Natural killer cell treated with Interleukin-12 subunit alpha and Interleukin-12 subunit beta and Interleukin-15 and Interleukin-18, amount 100 ng/mL, for 72 hours (primary cell): ENCODE measurements at places on chromosomes 6 and 20. TPM values are rescaled to one million over a fixed set of nuclear protein-coding genes. Genes with fewer than 3 reads are reported as not detected.

Gene EEF1A2
- 6.1 TPM for total RNA-seq

Gene TUBB2B
- not detected for total RNA-seq

Gene FAM83C
- not detected for total RNA-seq

Gene GTSF1L
- total RNA-seq = not detected

Gene LAMA4
- total RNA-seq = not detected

Gene RNF144B
- 2.0 TPM for total RNA-seq

DNA sequence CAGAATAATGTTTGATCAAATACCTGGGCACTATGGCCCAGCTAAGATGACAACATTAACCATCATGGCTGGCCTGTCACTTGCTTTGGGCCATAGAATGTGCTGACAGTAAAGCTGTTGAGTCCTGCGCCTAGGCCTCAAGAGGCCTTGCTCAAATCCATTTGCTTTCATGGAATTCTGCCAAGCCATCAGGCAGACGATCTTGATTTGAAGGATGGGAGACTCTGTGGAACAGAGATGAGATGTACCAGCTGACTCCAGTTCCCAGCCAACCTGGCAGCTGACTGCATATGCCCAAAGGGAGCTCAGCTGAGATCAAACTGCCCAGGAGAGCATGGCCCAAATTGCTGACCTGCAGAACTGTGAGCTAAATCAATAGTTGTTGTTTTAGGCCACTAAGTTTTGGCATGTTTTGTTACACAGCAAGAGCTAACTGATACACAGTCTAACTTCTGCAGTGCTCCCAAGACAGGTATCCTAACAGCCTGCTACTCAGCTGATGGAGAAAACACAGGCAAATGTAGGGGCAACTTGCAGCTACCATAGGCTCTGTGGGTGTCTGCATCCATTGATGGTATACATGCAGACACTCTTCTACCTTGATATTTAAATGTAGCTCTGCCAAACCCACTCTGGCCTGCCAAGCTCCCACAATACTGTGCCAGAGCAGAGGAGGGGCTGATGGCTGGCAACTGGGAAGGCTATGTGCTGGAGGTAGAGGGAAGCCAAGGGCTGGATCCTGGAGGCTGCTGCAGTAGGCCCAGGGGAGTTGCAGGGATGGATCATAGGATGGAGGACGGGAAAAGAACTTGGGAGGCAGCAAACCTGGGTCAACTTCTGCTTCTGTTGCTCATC, 55.2 kb upstream of the RNF24 start:
- H3K36me3 ChIP-seq = no peaks in the 10 kb centered on the region
- peaks cover 10% of the 10 kb centered on the region for H3K4me1 ChIP-seq
- no peak overlapping the region for H3K27ac ChIP-seq
- DNase-seq = no peak

DNA sequence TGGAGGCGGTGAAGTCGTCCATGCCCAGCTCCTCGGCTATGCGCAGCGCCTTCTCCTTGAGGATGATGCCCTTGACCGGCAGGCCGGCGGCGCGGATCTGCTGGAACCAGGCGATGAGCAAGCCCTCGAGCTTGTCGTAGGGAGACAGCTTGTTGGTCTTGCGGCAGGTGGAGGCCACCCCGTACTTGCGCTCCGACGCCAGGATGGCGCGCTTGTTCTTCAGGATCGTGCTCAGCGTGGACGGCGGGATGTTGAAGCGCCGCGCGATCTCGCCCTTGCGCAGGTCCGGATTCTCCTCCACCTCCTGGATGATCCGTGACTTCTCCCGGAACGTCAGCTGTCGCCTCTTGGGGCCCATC, 435 bp downstream of the CENPB start:
- DNase-seq = no peak
- H3K4me1 ChIP-seq = peaks cover 39% of the 10 kb centered on the region
- H3K27me3 ChIP-seq = no peaks in the 10 kb centered on the region
- H3K36me3 ChIP-seq = no peaks in the 10 kb centered on the region

- H3K4me1 ChIP-seq = no peaks in the 10 kb centered on the region
- no peak overlapping the region for H3K27ac ChIP-seq
- DNase-seq = no peak
- no peaks in the 10 kb centered on the region for H3K36me3 ChIP-seq
- no peak overlapping the region for H3K4me3 ChIP-seq
Observed at GRCh38 chr20:14062786-14063185, 67.5 kb downstream of the MACROD2 start.

DNA sequence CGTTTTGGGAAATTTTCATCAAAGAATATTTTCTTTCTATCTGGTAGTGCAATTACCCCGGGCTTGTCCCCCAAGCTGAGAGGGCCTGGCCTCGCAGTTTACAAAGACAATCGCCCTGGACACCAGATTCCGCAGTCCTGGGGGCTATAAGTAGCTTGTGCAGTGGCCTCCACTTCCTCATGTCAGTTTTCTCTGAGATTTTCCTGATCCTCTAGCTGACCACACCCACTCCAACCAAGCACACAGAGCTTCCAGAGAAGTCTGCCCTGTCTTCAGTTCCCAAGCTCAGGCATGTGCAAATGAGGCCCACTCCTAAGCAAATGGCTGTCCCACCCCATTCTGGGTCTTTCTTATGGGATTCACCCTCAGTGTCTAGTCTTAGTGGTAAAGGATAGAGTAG, 245.3 kb downstream of the MAFB start:
- no peaks in the 10 kb centered on the region for H3K4me1 ChIP-seq
- no peak overlapping the region for H3K27ac ChIP-seq
- H3K36me3 ChIP-seq = no peaks in the 10 kb centered on the region
- H3K4me3 ChIP-seq = no peak overlapping the region
- DNase-seq = no peak
- peaks cover 8% of the 10 kb centered on the region for H3K27me3 ChIP-seq

GRCh38 chr6:110201151-110201884, 21.1 kb downstream of the CDC40 start:
- H3K27ac ChIP-seq = no peak overlapping the region
- no peaks in the 10 kb centered on the region for H3K27me3 ChIP-seq
- no peak overlapping the region for H3K4me3 ChIP-seq
- H3K4me1 ChIP-seq = peaks cover 9% of the 10 kb centered on the region
- H3K36me3 ChIP-seq = no peaks in the 10 kb centered on the region
- DNase-seq = no peak

GRCh38 chr6:133610227-133610840, 278.6 kb upstream of the TCF21 start:
- no peak overlapping the region for H3K27ac ChIP-seq
- no peak overlapping the region for H3K4me3 ChIP-seq
- H3K36me3 ChIP-seq = no peaks in the 10 kb centered on the region
- DNase-seq = no peak
- H3K4me1 ChIP-seq = no peaks in the 10 kb centered on the region
- no peaks in the 10 kb centered on the region for H3K27me3 ChIP-seq

DNA sequence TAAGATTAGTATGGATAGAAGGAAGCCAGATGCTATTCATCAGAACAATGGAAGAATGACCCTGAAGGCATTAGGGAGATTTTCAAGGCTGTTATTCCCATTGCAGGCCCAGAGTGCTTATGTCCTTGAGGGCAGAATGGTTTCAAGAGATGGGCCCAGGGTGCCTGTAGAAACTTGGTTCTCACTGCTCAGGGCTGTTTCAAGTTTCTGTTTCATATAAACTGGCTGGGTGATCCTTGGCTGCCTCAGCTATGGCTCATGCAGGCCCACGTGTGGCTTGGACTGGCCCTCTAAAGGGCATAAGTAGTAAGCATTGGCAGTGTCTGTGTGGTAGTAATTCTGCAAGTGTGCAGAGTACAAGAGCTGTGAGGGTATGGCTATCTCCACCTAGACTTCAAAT, 540.9 kb upstream of the MAN1A1 start:
- no peaks in the 10 kb centered on the region for H3K27me3 ChIP-seq
- H3K4me1 ChIP-seq = no peaks in the 10 kb centered on the region
- no peak overlapping the region for H3K4me3 ChIP-seq
- no peaks in the 10 kb centered on the region for H3K36me3 ChIP-seq
- H3K27ac ChIP-seq = no peak overlapping the region

- peaks cover 26% of the 10 kb centered on the region for H3K27me3 ChIP-seq
- H3K4me1 ChIP-seq = peaks cover 6% of the 10 kb centered on the region
- H3K4me3 ChIP-seq = no peak overlapping the region
- DNase-seq = no peak
Observed at GRCh38 chr20:61220131-61220530, 31.9 kb upstream of the CDH4 start.

GRCh38 chr6:156917213-156917612, 140.0 kb downstream of the ARID1B start:
- no peaks in the 10 kb centered on the region for H3K27me3 ChIP-seq
- H3K36me3 ChIP-seq = no peaks in the 10 kb centered on the region
- no peak for DNase-seq

- H3K36me3 ChIP-seq = no peaks in the 10 kb centered on the region
- no peak overlapping the region for H3K27ac ChIP-seq
- H3K4me1 ChIP-seq = no peaks in the 10 kb centered on the region
- H3K27me3 ChIP-seq = no peaks in the 10 kb centered on the region
- H3K4me3 ChIP-seq = no peak overlapping the region
Observed at GRCh38 chr6:147549531-147549930, 41.0 kb downstream of the SAMD5 start.

GRCh38 chr6:36804563-36804962, 34.7 kb downstream of the CPNE5 start:
- no peak overlapping the region for H3K4me3 ChIP-seq
- H3K27ac ChIP-seq = no peak overlapping the region
- peaks cover 12% of the 10 kb centered on the region for H3K27me3 ChIP-seq
- H3K36me3 ChIP-seq = no peaks in the 10 kb centered on the region
- no peak for DNase-seq

- H3K4me3 ChIP-seq = no peak overlapping the region
Observed at GRCh38 chr6:1076531-1077459, 235.1 kb upstream of the FOXQ1 start.

- no peaks in the 10 kb centered on the region for H3K36me3 ChIP-seq
- H3K27ac ChIP-seq = no peak overlapping the region
- peaks cover 7% of the 10 kb centered on the region for H3K27me3 ChIP-seq
- no peak for DNase-seq
- no peaks in the 10 kb centered on the region for H3K4me1 ChIP-seq
Observed at GRCh38 chr6:3970097-3970496, 108.8 kb downstream of the FAM217A start.

GRCh38 chr20:47493963-47494293, 7.8 kb upstream of the NCOA3 start:
- H3K27ac ChIP-seq = no peak overlapping the region
- H3K4me3 ChIP-seq = peak overlapping the region; percentile 77
- H3K27me3 ChIP-seq = no peaks in the 10 kb centered on the region

GRCh38 chr20:57590485-57591288, 29.5 kb downstream of the ZBP1 start:
- H3K27me3 ChIP-seq = peaks cover 7% of the 10 kb centered on the region
- no peak for DNase-seq
- H3K4me1 ChIP-seq = peaks cover 6% of the 10 kb centered on the region
- no peaks in the 10 kb centered on the region for H3K36me3 ChIP-seq
- no peak overlapping the region for H3K4me3 ChIP-seq
- no peak overlapping the region for H3K27ac ChIP-seq

DNA sequence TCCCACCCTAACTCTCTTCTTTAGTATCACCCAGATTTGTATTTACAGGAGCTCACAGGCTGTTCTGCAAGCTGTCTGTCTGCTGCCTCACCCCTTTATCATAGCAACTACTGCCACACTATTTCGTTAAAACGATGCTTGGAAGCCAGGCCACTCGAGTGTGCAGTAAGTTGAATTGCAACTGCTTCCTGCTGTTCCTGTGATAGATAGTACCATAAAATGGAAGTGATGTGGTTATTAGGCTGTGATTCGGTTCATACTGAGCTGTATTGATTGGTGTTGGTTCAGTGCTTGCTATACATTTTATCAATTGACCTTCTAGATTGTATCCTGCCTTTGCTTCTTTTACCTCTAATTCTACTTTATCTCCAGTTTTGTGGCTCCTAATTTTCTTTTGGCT, 325.4 kb downstream of the RNF144B start:
- H3K4me3 ChIP-seq = no peak overlapping the region
- no peaks in the 10 kb centered on the region for H3K36me3 ChIP-seq
- DNase-seq = no peak
- no peaks in the 10 kb centered on the region for H3K27me3 ChIP-seq
- H3K4me1 ChIP-seq = no peaks in the 10 kb centered on the region
- H3K27ac ChIP-seq = no peak overlapping the region

- H3K36me3 ChIP-seq = no peaks in the 10 kb centered on the region
- H3K27ac ChIP-seq = peak overlapping the region; percentile 91
- no peaks in the 10 kb centered on the region for H3K27me3 ChIP-seq
Observed at GRCh38 chr6:139278190-139278589, 13.6 kb downstream of the TXLNB start.

DNA sequence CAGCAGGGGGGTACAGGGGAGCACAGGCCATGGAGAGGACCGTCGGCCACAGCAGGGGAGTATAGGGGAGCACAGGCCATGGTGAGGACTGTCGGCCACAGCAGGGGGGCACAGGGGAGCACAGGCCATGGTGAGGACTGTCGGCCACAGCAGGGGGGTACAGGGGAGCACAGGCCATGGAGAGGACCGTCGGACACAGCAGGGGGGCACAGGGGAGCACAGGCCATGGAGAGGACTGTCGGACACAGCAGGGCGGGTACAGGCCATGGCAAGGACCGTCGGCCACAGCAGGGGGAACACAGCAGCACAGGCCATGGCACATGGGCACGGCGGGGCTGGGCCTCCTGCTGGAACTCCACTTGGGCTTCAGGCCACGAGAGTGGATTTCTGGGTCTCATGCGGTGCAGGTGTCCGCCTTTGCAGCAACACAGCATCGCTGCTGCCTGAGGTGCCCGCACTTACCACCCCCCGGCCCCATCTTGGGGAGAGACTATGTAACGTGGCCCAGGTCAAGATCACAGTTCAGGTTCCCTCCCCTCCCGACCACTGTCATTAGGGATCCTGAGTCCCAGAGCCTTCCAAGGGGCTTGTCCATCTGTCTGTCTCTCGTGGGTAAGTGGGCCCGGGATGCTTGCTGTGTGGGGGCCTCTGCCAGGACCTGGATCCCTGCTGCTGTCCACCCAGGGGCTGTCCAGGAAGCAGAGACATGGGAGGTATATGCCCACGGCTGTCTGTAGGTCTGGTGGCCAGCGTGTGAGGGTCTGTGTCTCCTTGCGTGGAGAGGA, 2.5 kb downstream of the NPBWR2 start:
- peaks cover 23% of the 10 kb centered on the region for H3K27me3 ChIP-seq
- peaks cover 12% of the 10 kb centered on the region for H3K4me1 ChIP-seq
- H3K27ac ChIP-seq = no peak overlapping the region
- no peaks in the 10 kb centered on the region for H3K36me3 ChIP-seq

GRCh38 chr6:77447254-77447653, 16.0 kb downstream of the HTR1B start:
- DNase-seq = no peak
- H3K27me3 ChIP-seq = no peaks in the 10 kb centered on the region
- H3K36me3 ChIP-seq = no peaks in the 10 kb centered on the region
- H3K27ac ChIP-seq = no peak overlapping the region
- no peaks in the 10 kb centered on the region for H3K4me1 ChIP-seq
- no peak overlapping the region for H3K4me3 ChIP-seq
